ENCODE measurements at places on chromosomes 2 and 18. TPM values are rescaled to one million over a fixed set of nuclear protein-coding genes. Genes with fewer than 3 reads are reported as not detected.

The CAPN10 gene
- 19.8 TPM for total RNA-seq

The C2orf72 gene
- total RNA-seq = not detected

The DLGAP1 gene
- 0.34 TPM for total RNA-seq

The ALPG gene
- total RNA-seq = not detected

The ALLC gene
- total RNA-seq = not detected

The GPR55 gene
- total RNA-seq = not detected

The INPP5D gene
- total RNA-seq = 0.15 TPM

The CDKL4 gene
- not detected for total RNA-seq

The PCARE gene
- not detected for total RNA-seq

The NYAP2 gene
- not detected for total RNA-seq

The CFAP65 gene
- not detected for total RNA-seq

The C2orf66 gene
- not detected for total RNA-seq

The DCDC2C gene
- not detected for total RNA-seq

The GATA6 gene
- total RNA-seq = 9.8 TPM

The CD207 gene
- total RNA-seq = not detected

The PREB gene
- 57.7 TPM for total RNA-seq

The MC4R gene
- total RNA-seq = 0.15 TPM

The UGT1A8 gene
- not detected for total RNA-seq

The MYO3B gene
- total RNA-seq = not detected

The STPG4 gene
- not detected for total RNA-seq

The MOGAT1 gene
- not detected for total RNA-seq

The CNOT9 gene
- 68.4 TPM for total RNA-seq

The SERPINB10 gene
- not detected for total RNA-seq

The ACKR3 gene
- total RNA-seq = 0.15 TPM

The KCNJ13 gene
- not detected for total RNA-seq

The RFX8 gene
- total RNA-seq = 4.2 TPM

The ZBTB14 gene
- total RNA-seq = 7.7 TPM

The GPBAR1 gene
- total RNA-seq = not detected

The DTNA gene
- total RNA-seq = 8.3 TPM

All from bronchus fibroblast of lung (primary cell).